Stimulated activated CD4-positive, alpha-beta T cell treated with anti-CD3 and anti-CD28 coated beads, Interleukin-1b, Interleukin-23, amount 100 ng/mL, for 1 hour (primary cell): ENCODE measurements at places on chromosomes 1 and 21.

GRCh38 chr21:23886828-23887724, 1720.2 kb downstream of the MRPL39 start:
- no peak for DNase-seq

DNA sequence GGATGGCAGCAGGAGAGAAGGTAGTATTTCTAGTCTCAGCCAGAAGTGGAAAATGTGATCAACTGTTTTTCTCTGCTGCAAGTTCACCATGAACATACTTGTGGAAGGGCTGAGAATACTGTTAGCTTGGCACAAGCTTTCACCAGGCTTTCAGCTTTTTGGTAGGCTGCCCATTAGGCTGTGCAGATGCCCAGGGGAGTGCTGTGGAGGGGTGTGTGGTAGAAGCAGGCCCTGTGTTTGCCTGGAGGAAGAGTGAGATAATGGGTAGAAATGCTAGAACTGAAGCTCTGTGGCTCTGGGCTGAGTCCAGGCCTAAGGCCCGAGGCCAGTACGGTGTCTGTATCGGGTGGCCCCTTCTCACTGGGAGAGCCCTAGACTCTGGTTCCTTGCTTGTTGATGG, 9.8 kb downstream of the DNAJC6 start:
- no peak for DNase-seq

DNA sequence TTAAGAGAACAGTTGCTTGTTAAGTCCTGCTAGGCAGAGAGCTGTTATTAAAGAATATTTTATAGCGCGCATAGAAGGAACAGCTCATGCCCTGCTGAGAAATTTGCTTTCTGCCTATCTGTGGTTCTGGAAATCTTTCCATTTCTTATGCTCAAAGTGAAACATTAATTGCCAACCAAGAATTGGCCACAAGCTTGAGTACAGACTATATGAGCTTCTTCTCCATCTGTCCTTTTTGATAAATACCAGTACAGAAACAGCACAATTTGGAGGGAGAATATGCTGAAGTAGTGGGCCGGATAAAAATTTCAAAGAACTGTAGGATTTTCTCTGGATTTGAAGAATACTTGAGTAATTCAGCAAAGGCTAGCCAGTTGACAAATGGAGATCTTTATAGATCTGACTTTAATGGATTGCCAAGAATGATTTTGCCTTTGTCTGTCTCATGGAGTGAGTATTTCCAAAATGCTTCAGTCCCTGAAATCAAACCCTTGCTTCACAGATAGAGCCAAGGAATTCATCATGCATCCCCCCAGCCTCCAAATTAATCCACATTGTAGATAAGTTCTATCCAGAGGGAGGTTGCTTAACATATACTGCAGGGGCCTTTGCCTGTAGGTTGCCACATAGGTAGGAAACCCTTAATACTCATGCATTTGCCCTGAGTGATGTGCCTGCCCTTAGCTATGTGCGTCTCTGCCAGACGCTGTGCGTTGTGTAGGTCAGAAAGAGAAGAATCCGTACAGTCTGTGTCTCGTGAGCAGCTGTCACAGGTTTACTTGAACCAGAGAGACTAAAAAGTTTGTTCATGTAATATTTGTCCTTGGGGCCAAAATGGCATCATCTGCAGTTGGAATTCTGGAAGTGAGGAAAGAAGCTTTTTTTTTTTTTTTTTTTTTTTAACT, 44.2 kb downstream of the SMYD2 start:
- no peak for DNase-seq

DNA sequence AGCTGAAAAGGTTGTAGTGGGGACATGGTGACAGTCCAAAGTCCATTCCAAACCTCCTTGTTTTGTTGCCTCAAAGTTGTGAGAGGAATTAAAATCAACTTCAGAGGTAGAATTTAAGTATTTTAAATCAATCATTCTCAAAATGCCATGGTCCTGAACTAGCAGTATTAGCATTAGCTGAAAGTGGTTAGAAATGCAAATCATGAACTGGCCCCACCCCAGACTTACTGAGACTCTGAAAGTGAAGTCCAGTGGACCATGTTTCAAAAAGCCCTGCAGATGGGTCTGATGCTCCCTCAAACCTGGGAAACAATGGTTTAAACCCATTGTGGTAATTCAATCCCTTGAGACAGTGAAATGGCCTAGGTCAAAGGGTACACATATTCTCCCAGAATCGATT, 36.2 kb upstream of the KRTAP11-1 start:
- no peak for DNase-seq
